ENCODE measurements at places on chromosomes 13 and 19.

- DNase-seq: no peak
These were observed 353.3 kb upstream of the HTR2A start for GRCh38 chr13:47250146-47250545.

GRCh38 chr13:68050761-68051160 lies 820.6 kb upstream of the PCDH9 start:
- no peak for DNase-seq

DNA sequence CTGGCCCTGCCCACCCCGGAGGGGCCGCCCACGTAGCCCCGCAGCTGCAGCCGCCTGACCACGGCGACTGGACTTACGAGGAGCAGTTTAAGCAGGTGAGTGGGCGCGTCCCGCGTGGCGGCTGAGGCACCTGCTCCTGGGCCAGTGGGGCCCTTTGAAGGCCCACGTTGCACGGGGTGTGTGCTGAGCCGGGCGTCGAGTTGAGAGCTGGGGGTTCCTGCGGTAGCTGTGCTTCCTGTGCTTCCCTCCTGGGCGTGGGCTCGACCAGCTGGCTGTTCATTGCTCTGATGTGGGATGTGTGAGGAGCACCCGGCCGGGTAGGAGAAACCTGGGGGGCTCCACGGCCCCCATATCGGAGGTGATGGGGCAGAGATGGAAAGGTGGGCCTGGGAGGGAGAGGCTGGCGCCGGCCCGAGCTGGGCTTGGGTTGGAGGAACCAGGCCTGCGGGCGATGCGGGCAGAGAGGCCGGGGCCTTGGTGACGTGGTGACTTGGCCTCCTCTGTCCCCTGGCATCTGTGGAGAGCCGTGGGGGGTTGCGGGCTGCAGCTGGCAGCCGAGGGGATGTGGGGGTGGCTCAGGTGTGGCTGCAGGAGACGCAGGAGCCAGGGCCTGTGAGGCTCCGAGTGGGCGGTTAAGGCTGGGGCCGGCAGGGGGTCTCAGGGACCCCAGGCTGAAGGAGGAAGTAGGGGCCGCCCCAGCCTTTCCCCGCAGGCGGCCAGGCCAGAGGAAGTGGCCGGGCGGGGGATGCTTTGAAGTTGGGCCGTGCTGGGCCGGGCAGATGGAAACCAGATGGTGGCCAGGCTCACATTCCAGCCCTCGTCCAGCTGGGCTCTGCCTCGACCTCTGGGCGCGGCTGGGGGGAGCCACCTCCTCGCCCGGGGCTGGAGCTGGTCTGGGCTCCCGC lies 7.1 kb downstream of the ARID3A start:
- peak; percentile 83 for DNase-seq

GRCh38 chr13:73948848-73949529 lies 185.2 kb downstream of the KLF12 start:
- DNase-seq: no peak

GRCh38 chr13:27170221-27170515 lies 1.4 kb downstream of the USP12 start:
- DNase-seq: no peak

DNA sequence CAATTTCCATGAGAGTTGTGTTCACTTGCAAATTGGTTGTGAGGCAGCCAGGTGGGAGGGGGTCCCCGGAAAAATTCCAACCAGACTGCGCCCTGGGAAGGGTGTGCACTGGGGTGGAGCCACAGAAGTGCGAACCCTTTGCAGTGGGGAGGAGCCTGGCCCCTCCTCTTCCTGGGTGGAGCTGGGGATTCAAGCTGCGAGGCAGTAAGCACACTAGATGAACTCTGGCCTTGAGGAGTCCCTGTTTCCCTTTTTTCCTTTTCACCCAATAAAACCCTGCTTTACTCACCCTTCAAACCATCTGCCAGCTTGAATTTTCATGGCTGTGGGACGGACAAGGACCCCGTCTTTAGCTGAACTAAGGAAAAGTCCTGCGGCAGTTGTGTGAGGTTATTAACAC lies 31.0 kb upstream of the MBNL2 start:
- no peak for DNase-seq

DNA sequence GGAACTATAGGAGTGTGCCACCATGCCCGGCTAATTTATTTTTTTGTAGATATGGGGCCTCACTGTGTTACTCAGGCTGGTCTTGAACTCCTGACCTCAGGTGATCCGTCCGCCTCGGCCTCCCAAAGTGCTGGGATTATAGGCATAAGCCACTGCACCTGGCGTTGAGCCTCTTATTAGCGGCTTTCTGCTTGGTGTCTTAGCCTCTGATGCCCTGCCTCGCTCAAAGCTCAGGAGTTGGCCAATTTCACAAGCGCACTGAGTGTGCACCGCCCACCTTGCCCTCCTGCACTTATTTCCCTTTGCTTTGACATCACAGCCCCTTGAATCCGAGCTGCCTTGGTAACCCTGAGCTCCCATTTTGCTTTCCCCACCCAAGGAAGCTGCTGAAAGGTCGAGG lies 10.1 kb downstream of the YIPF2 start:
- DNase-seq: no peak

DNA sequence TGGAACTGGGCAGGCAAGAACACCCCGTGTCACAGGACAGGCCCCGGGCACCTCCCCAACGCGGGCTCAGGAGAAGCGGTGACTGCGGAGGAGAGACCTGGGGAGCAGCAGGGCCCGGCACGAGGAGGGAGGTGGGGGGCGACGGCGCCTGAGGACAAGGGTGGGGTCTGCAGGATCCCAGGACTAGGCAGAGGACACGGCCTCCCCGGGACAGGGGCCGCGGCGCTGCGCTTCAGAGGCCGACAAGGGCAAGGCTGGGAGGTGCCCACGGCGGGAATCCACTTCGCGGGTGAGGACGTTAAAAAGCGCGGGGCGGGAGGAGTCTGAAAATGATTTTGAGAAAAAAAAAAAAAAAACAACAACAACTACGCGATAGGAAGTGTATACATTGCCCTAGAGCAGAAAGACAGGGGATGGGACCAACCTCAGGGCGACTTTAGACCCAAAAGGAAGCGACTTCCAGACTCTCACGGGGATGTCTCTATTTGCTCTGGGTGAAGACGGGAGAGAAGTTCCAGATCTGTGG lies 44.9 kb downstream of the ZNF611 start:
- DNase-seq: peak; percentile 29

GRCh38 chr19:11273296-11273695 lies 11.0 kb upstream of the DOCK6 start:
- no peak for DNase-seq

GRCh38 chr13:46637213-46637612 lies 84.2 kb downstream of the LRCH1 start:
- no peak for DNase-seq

DNA sequence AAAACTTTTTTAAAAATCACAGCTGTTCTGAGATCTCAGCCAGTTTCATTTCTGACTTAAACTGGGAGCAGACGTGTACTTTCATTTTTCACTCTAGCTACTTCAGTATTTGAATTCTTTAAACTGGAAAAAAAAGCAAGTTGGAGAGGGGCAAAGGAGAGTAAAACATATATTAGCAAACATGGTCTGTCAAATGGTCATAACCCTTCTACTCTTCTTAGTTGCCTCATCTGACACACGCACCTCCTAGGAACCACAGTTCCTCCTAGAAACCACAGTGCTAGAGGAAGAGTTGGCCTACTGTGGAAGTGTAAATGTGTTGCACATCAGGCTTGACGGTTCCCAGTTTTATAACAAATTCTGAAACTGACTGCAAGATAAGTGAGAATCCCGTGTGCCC lies 47.2 kb downstream of the TM9SF2 start:
- no peak for DNase-seq

- peak; percentile 53 for DNase-seq
These were observed 5.4 kb upstream of the JSRP1 start for GRCh38 chr19:2261438-2262172.

DNA sequence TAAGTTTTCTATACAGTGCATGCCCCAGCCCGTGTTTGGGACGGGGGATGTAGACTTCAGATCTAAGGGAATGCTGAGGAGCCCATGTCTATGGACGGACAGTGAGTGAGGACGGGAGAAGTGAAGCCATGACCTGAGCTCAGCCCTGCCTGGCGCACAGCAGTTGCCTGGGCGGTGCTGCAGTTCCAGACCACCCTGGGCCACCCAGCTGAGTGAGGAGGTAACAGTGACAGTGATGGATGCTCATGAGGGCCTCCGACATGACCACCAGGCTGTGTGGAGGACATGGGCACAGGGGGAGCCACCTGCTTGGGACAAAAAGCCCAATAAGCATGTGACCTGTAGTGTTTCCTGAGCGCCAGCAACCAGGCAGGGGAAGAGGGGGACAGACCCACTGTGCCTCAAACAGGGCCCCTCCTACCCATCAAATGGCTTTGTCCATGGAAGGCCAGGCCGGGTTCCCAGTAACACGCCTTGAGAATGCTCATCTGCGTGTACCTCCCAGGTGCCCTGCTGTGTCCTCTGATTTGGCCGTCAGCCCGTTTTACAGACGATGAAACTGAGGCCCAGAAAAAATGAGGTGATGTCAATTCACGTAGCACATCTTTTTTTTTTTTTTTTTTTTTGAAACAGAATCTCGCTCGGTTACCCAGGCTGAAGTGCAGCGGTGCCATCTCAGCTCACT lies 22.6 kb downstream of the NOSIP start:
- DNase-seq: no peak

- DNase-seq: no peak
These were observed 321.3 kb downstream of the FOXO1 start for GRCh38 chr13:40345149-40345514.

- DNase-seq: no peak
These were observed 2.9 kb upstream of the ZNF700 start for GRCh38 chr19:11921852-11922495.

DNA sequence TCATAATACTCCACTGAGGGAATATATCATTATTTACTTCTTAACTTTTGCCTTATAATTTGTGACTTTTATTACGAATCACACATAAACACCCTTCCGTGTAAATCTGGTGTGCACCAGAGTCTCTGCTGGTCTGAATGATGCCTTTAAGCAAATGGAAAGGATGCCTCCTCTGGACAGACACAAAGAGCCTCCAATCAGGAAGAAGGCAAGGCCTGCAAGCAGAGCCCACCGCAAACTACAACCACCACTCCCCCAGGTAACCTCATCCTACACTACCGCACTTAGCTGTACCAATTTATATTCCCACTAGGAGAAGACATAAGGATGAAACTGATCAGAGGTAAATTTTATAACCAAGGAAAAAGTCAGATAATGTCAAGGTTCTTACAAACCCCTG lies 137.6 kb downstream of the KLF12 start:
- DNase-seq: no peak

GRCh38 chr19:3220576-3220975 lies 3.9 kb upstream of the CELF5 start:
- no peak for DNase-seq

- DNase-seq: no peak
These were observed 17.0 kb downstream of the VSTM2B start for GRCh38 chr19:29542776-29543175.

GRCh38 chr13:106145997-106146864 lies 389.2 kb downstream of the EFNB2 start:
- DNase-seq: no peak

- no peak for DNase-seq
These were observed 104.2 kb upstream of the IPO5 start for GRCh38 chr13:97849305-97849704.

DNA sequence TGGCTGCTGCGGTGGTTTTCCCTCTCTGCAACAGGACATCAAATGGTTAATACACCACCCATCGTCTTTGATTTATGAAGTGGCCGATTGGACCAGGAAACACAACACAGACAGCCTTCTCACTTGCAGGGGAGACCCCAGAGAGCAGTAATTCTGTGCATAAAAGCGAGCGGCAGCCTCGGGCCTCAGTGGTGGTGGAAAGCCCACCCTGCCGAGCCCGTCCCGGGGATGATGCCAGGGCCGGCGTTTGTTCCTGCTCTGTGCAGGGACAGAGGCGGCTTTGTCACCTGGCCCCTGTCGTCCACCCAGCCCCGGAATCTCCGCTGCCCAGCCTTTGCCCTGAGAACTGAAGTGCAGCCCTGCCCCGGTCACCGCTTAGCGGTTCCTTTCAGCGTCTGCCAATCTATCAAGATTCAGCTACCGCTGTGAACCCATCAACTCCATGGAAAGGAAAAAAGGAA lies 184.4 kb downstream of the TSHZ3 start:
- no peak for DNase-seq

DNA sequence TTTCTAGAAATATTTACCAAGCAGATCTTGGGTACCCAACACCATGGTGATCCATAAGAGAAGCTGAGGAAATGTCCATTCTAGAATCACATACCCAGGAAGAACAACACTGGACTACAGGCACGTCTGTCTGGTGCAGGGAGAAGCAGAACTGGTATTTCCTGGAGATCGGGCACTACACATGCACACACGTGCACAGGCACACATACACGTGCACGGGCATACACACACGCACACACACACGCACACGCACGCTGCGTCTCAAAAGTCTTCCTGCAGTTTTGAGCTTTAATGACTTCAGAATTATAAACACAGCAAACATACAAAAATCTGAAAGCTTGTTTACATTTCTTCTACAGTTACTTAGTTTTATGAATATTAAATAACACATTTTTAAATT lies 189.8 kb downstream of the DCLK1 start:
- DNase-seq: no peak

DNA sequence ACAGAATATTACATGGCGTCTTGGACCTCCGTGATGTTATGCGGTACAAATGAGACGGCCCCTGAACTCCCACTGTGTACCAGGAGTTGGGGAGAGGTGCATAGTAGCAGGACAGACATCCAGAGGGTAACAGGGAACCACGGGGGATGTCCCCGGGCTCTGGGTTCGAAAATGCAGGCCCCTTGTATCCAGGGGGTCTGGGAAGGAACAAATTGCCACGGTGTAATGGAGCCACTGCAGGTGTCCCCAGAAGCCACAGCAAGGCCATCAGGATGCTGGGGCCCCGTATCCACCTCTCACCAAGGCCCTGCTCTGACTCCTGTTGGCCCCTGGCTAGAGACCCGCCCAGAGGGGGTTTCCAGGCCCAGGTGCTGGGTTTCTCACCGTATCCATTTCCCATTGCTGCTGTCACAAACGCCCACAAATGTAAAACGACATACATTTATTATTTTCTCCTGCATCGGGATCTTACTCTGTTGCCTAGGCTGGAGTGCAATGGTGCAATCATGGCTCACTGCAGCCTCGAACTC lies 77.8 kb downstream of the INSR start:
- no peak for DNase-seq

DNA sequence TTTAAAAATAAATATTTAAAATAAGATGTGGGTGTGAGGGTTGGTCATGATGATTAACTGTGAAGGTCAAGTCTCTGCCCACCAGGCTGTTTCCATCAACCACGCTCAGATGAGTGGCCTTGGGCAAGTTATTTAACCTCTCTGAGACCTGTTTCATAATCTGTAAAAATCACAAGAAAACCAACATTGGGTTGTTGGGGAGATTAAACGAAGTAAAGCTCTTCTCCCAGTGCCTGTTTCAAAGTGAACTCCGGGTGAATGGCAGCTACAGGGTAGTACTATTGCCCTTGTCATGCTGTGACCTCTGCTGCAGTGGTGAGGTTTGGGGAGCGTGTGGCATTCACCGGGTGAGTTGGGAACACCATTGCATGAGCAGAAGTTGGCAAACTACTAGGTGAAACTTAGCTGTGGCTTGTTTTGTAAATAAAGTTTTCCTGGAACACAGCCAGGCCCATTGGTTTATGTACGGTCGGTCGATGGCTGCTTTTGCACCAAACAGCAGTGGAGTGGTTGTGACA lies 153.2 kb downstream of the USP12 start:
- DNase-seq: no peak

All from BE2C (cell line).